ENCODE measurements at places on chromosomes 7 and 10.

GRCh38 chr7:156764016-156764669 is 123.6 kb downstream of the RNF32 start:
- DNase-seq: no peak

DNA sequence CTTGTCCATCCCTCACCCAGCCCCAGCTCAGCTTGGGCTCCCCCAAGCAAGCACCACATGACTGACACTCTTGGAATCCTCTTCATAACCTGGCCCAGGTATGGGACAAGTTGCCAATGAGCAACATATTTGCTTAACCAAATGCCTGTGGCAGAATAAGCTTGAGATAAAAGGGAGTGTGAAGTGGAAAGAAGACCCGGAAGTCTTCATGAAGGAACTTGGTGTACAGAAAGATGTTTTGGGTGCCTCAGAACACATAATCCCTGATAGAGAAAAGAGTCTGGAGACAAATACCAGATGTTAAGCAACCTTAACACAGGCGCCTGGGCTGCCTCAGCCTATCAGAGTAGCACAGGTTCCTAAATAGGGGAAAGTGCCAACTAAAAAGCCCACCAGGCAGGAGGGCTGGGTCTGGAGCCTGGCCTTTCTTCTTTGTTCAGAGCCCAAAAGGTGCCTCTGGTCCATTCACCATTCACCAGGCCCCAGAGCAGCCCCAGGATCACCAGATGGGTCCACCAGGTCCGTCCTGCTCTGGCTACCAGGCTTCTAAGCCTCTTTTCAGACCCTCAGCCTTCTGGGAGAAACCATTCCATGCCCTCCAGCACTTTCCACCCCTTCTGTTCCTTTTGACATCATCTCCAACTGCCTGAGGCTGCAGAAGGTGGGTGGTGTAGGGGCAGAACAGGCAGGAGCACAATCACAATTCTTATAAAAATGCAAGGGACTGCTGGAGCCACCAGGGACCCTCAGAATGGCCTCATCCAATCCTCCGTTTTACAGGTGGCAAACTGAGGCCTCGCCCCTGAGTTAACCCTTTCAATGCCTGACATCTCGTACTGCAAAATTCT is 22.6 kb downstream of the KCNMA1 start:
- DNase-seq: no peak

- DNase-seq: no peak
These were observed 12.0 kb downstream of the XRCC2 start for GRCh38 chr7:152663931-152664330.

DNA sequence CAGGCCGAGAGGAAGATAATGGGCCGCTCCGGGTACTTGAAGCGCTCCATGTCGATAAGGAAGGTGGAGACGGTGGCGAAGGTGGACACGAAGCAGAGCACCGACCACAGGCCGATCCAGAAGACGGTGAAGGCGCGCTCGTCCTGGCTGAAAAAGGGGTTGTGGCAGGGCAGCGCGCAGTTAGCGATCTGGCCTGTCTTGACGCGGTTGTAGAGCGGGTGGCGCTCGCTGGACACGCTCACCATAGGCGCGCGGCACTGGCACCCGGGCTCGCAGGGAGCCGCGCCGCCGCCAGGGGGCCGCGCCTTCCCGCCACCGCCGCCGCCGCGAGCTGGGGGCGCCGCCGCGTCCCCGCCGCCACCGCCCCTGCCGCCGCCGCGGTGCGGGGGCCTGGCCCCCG is 1.6 kb downstream of the FZD8 start:
- no peak for DNase-seq

- DNase-seq: no peak
These were observed 28.6 kb upstream of the RHBDD2 start for GRCh38 chr7:75850235-75850634.

DNA sequence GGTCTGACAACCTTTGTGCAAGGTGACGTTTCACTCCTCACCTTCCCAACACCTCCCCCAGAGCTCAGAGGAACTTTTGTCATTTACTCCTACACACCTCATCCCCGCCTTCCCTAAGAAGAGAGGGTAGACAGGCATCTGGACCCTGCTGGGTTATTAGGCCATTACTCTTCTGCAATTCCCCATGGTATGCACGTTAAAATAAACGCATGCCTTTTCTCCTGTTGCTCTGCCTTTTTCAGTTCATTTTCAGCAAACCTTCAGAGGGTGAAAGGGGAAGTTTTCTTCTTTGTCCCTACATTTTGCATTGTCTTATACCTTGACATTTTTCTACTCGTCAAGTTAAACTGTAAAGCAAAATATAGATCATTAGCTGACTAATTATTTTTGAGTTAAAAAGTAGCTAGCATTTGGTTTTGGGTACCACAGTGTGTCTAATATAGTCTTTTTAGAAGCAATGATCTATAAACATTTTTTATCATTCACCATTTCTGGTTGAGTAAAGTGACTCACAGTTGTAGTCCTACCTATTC is 10.5 kb upstream of the EDRF1 start:
- no peak for DNase-seq

GRCh38 chr7:40175725-40176510 is 41.1 kb downstream of the SUGCT start:
- DNase-seq: no peak

DNA sequence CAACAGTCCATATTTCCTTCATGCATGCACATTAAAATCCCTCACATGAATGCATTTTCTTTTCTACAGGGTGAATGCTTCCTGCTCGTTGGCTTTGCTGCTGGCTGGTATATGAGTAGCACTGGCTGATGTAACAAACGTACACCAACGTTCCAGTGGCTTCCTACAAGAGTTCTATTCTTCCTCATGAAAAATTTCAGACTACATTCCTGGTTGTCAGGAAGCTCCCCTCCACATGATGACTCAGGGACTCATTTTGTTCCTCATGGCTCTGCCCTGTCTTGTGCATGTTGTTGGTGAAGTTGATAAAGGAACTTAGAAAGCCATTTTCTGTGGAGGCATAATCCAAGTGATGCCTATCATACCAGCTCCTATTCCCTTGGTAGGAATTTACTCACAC is 470.7 kb upstream of the KLF6 start:
- DNase-seq: no peak

DNA sequence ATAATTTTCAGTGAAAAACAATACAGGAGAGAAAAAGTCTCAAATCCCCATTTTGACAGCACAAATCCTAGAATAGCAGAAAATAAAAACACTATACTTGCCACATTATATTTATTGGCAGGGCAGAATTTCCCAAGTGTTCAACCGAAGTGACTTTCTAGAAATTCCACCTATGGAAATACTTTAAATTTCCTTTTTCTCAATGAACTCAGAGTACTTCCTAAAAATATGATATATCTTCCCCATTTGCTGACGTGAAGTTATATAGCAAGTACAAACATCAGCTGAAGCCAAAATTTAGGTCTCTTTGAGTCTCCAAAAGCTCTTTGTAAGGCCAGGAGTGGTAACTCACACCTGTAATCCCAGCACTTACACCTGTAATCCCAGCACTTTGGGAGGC is 83.3 kb downstream of the NT5C2 start:
- no peak for DNase-seq

GRCh38 chr7:94782777-94783176 is 124.6 kb upstream of the PPP1R9A start:
- DNase-seq: no peak

GRCh38 chr10:132100556-132101349 is 35.0 kb downstream of the JAKMIP3 start:
- no peak for DNase-seq

DNA sequence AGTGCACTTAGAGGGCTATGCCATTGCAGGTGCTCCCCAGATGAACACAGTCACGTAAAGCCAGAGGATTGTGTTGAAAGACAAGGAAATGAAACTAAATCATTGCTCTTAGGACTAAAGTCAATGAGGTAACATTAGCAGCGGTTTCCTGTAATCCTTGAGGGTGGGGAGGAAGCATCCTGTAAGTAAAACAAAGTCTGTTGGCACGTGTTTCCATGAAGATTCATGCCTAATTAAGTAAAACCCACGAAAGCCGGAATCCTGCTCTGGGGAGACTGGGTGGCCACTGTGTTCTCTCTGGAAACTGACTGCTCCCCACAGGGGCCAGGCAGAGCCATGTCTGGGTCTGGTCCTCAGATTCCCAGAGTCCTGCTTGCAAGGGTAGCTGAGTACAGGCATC is 18.3 kb downstream of the STEAP1B start:
- DNase-seq: no peak

- no peak for DNase-seq
These were observed 50.9 kb upstream of the MGMT start for GRCh38 chr10:129416155-129416554.

DNA sequence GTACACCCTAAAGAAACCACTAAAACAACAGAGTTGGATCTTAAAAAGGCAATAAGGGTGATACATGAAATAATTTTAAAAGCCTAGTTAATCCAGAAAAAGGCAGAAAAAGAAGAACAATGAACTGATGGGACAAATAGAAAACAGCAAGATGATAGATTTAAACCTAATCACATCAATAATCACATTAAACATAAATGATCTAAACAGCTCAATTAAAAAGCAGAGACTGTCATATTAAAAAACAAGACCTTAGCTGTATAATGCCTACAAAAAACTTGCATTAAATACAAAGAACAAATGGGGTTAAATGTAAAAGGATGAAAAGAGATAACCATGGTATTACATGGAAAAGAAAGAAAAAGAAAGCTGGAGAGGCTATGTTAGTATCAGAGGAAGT is 96.2 kb downstream of the RTKN2 start:
- DNase-seq: no peak

DNA sequence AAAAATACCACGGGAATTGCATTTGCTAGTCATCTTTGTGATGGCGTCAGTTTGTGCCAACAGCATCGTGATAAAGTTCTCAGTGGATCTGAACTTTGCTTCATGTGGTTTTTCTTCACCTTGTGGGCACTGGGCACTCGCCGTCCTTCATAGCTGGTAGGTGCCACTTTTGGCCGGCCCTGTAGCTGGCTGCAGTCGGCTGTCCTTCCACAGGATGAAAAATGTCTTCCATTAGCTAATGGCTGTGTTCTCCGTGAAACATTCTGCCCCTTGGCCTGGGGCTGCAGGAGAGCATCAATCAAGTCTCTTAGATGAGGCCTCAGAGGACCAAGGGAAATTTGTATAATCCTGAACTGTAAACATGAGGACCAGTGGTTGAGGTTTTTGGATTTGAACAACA is 145.3 kb downstream of the DYNC1I1 start:
- no peak for DNase-seq

GRCh38 chr7:130963339-130963738 is 229.3 kb upstream of the KLF14 start:
- DNase-seq: no peak

GRCh38 chr7:26090927-26091519 is 61.0 kb upstream of the NFE2L3 start:
- no peak for DNase-seq

GRCh38 chr10:56632537-56632936 is 271.5 kb upstream of the ZWINT start:
- no peak for DNase-seq

GRCh38 chr10:47264797-47265281 is 35.2 kb upstream of the GDF10 start:
- DNase-seq: peak; percentile 64

- no peak for DNase-seq
These were observed 51.6 kb upstream of the MPP7 start for GRCh38 chr10:28354511-28354910.

DNA sequence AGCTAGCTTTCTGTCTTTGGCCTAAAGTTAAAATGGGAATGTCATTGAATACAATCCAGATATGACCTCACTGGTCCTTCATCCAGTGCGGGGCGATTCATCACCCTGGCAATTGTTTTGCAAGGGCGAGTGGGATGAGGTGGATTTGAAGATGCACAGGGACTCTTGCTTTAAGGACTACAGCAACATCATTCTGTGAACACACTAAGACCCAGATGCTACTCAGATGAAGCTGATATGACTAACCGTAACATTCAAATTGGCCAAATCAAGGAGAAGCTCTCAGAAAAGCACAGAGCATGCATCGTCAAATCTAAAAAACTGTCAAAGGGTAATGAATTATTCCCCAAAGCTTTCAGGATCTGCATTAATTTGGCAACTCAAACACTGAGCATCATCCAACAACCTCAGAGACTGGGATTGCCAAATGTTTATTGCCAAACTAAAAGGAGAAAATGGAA is 12.8 kb downstream of the CPA1 start:
- no peak for DNase-seq

DNA sequence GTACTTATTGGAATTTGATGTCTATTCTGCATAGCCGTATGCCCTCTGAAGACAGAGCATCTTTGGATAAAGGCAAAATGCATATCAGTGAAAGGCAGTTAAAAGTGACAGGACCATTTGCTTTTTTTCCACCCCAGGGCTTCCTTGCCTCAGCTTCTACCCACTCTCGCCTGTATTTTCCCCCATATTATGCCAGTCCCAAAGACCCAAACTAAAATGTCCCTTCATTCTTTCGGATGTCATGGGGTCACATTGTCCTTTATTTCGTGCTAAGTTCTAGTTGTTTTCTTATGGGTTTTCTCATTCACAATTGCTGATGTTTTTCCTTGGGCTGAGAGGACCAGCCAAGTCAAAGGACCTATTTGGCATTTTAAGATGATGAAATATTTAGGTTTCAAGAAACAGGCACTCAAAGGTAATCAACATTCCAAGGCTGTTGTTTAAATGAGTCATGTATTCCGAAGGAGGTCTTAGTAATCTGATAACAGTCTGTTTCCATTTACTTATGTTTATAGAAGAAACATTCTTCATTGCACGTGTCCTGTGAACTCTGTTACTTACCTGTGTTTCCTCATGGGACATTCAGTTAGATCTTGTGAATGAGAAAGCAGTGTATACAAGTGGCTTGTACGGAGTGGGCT is 74.1 kb downstream of the DNAH11 start:
- no peak for DNase-seq

DNA sequence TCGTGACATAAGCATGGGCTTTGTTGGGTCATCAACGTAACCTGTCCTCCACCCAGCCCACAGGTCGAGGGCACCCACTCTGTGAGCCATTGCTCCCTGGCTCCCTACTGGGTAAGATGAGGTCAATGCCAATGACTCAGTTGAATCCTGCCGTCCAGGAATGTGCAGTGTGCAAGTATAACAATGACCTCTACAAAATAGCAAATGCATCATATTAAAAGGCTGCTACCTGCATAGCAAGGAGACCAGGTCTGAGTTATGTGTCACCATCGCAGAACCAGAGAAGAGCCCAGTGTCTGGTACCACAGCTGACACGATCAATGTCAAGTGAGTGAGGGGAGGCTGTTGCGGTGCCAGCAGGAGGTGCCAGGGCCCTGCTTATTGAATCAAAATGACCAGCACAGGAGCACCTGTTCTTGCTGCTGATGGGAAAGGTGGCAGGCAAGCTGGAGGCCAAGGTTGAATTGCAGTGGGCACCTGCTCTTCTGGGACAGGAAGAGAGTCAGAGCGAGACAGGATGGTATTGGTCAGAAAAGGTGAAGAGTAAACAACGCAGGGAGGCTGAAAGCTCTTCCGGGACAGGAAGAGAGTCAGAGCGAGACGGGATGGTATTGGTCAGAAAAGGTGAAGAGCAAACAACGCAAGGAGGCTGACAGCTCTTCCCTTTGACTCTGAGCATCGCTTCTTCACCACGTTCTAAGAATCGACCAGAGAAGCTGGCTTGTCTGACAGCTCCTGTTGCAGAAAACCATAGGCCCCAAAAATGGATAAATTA is 108.7 kb upstream of the ADAM12 start:
- DNase-seq: no peak
